Hepatic stellate cell (primary cell): ENCODE measurements at places on chromosomes 5 and 9.

DNA sequence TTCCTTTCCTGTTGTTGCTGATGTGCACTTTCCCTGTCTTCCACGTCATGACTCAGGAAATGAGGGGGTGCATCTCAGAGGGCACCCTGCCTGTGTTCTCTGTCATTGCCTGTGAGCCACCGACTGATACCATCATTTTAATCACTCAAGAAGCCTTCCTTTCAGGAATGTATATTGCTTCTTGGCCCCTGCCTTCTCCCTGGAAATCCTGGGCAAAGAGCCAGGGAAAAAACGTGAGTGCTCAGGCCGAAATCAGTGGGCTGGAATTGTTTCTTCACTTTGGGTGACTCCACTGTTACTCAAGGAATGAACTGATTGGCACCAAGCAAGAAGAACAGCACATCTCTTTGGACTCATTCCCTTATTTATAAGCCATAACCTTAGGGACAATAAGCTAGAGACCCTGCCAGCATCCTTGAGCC lies 126.1 kb downstream of the SNX18 start:
- peak; percentile 44 for DNase-seq

- DNase-seq: no peak
These were observed 74.7 kb upstream of the UNC5A start for GRCh38 chr5:176735383-176736265.

GRCh38 chr5:148684528-148684927 lies 30.2 kb upstream of the HTR4 start:
- no peak for DNase-seq

DNA sequence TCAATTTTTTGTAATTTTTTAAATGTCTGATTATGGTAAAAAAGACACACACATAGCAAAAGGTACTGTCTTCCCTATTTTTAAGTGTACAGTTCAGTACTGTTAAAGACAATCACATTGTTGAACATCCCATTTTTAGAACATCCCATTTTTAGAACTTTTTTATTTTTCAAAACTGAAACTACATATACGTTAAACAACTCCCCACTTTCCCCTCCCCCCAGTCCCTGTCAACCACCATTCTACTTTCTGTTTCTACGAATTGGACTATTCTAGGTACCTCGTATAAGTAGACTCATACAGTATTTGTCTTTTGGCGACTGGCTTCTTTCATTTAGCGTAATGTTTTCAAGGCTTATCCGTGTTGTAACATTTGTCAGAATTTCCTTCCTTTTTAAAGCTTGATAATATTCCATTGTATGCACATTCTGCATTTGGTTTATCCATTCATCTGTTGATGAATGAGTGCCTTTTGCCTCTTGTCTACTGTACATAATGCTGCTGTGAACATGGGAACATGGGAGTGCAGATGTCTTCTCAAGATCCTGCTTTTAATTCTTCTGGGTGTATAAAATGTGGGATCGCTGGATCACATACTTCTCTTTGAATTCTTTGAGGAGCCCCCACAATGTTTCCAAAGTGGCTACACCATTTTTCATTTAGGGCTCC lies 154.0 kb downstream of the PIK3R1 start:
- no peak for DNase-seq

- DNase-seq: no peak
These were observed 14.7 kb downstream of the MPDZ start for GRCh38 chr9:13264788-13265187.

DNA sequence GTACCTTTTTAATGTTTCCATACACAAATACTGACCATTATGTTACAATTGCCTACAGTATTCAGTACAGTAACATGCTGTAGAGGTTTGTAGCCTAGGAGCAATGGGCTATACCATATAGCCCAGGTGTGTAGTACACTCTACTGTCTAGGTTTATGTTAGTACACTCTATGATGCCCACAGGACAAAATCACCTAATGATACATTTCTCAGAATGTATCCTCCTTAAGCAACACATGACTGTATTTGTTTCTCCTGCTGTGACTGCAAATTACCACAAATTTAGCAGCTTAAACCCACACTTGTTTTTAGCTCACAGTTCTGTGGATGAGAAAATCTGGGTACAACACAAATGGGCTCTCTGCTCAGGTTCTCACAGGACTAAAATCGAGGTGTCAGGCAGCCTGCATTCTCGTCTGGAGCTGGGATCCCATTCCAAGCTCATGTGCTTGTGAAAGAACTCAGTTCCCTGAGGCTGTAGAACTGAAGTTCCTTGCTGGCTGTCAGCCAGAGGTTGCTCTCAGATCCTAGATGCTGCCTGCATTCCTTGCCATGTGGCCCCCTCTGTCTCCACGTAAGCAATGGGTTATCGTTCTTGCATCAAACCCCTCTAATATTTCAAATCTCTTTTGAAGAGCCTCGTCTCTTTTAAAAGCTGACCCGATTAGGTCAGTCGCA lies 38.6 kb upstream of the PIK3R1 start:
- DNase-seq: no peak

GRCh38 chr5:143837306-143837848 lies 25.4 kb downstream of the HMHB1 start:
- peak; percentile 25 for DNase-seq

DNA sequence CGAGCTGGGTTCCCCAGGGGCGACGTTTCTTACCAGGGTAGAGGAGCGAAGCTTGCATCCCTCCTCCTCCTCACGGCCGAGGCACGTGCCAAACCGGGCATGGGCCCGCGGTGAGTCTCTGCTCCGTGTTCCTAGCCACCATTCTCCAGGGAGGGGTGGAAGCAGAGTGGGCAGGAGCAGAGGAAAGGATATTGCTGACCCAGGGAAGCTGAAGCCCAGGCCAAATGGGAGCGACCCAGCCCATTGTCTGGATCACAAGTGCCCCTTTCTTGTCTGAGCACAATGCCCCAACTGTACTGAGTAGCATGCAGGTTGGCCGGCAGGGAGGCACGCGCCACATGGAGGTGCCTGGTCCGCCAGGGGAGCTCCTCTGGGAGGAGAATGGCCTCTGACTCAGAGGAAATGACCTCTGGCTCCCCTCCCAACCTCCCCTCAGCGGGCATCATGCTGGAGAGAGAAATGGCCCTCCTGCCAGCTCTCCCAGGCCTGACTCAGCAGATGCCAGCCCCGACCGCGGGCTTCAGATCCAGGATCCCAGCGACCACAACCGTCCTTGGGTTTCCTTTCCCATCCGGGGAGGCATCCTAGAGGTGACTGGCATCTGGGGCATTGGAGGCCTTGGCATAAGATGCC lies 1.1 kb downstream of the PRR7 start:
- DNase-seq: peak; percentile 72

DNA sequence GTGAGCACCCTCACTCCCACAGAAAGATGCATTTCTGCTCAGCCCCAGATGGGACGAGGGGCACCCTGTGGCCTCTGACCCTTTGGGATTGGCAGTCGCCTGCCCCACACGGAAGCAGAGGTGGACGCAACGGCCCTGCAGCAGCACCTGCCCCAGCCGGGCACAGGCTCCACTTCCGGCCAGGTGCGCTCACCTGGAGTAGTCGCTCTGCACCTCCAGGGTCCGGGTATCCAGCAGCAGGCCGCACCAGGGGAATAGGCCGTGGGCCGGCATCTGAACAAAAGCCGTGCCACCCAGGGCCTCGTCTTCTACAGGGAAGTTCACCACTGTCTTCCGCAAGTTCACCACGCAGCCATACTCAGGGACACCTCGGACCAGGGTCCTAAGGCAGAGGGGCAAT lies 30.7 kb downstream of the TERT start:
- DNase-seq: no peak

GRCh38 chr9:127778280-127779135 lies at the start of gene SH2D3C:
TSS of gene SH2D3C (minus strand) at chr9:127778666. CDS start at chr9:127778627, 39 bp downstream.
- no peak for DNase-seq

DNA sequence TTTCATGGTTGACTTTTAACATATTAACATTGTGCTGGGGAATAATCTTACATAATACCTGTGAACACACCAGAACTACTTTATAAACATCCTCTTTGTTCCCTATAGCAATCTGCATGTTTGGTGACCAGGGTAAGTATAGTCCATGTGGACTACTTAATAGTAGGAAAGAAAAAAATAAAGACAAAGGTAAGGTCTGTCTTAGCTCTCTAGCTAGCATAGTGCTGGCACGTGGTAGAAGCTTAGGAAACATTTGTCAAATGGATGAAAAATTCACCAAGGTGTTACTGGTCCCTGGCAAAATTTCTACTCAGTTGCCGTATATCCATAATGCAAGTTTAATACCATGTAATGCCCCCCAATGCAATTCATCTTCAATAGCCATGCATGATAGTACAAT lies 78.6 kb upstream of the ABCA1 start:
- no peak for DNase-seq

DNA sequence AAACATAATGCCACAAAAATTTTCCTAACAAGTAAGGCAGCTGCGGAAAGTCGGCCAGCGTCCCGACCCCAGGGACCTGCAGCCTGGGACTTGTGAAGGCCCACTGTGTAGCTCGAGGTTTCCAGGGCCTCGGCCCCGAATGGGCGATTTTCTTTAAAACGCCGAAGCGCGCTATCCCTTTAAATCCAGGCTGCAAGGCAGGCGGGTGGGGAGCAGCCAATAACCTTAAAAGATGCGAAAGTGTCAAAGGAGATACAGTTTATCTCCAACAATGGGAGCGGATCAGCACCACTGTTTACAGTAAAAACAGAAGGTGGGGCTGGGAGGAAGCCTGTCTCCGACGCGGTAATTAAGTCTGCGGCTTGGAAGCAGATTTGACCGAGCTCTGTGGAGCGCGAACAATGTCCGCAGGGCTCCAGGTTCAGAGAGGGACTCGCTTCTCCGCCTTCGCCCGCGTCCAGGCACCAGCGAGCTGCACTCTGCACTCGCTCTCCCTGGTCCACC lies 1.7 kb upstream of the ZSWIM6 start:
- peak; percentile 37 for DNase-seq

DNA sequence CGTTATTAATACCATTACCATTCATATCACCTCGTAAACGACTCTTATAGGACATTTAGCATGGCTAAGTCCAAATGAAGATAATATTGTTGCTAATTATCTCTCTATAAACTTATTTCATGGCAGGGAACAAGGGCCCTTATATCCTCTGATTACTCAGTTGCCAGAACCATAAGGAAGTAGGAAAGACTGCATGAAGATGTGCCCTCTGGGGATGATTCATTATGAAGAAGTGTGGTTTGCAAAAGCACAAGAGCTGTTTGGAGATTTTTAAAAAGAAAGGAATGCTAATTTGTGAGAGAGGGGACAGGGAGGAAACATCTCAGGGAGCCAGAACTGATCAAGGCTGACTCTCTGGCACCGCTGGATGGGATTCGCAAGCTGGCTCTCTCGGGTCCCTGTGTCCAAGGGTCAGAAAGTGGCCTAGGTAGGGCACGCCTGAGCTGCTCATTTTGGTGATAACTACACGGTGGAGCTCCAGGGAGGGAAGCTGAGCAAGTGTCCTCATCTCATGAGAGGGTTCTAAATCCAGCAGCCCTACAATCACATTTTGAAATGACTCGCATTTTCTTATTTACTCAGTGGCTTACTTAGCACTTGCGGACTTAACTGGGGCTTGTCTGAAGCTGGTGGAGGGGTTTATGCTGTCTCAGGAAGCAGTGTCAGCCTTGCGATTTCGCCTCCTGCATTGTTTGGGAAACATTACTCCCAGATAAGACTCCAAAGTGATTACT lies 136.8 kb downstream of the C5orf15 start:
- no peak for DNase-seq

- DNase-seq: no peak
These were observed 456.0 kb downstream of the RAB3C start for GRCh38 chr5:59038798-59039295.

DNA sequence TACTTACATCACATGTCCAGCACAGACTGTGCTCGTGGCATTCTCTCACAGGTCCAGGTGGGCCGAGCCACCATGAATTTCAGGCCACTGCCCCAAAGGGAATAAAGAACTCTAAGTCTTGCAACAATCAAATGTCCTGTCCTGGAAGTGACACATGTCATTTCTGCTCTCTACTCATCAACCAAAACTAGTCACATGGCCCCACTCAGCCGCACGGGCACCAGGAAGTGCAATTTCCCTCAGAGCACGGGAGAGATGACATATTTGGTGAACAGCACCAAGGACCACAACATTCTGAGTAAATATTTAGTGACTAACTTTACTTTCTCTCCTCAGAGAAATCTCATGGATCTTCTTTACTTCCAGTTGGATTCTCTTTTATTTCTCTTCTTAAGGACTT lies 131.1 kb upstream of the TUT7 start:
- DNase-seq: no peak

GRCh38 chr5:109399092-109399759 lies 10.5 kb downstream of the PJA2 start:
- DNase-seq: no peak

DNA sequence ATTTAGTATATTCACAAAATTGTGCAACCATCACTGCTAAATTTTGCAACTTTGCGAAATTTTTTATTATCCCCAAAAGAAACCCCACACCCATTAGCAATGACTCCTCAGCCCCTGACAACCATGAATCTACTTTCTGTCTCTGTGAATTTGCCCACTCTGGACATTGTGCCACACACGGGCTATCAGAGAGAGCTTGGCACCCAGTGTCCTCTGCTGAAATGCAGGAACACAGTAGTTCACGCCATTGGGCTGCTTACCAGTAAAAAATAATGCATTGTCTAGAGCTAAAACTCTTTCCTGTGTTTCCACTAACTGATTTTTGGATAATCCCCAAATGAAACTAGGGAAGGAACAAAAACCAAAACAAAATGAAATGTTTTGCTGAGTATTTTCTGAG lies 60.0 kb downstream of the HRH2 start:
- no peak for DNase-seq

GRCh38 chr5:124054564-124054963 lies 542.6 kb downstream of the CSNK1G3 start:
- no peak for DNase-seq

DNA sequence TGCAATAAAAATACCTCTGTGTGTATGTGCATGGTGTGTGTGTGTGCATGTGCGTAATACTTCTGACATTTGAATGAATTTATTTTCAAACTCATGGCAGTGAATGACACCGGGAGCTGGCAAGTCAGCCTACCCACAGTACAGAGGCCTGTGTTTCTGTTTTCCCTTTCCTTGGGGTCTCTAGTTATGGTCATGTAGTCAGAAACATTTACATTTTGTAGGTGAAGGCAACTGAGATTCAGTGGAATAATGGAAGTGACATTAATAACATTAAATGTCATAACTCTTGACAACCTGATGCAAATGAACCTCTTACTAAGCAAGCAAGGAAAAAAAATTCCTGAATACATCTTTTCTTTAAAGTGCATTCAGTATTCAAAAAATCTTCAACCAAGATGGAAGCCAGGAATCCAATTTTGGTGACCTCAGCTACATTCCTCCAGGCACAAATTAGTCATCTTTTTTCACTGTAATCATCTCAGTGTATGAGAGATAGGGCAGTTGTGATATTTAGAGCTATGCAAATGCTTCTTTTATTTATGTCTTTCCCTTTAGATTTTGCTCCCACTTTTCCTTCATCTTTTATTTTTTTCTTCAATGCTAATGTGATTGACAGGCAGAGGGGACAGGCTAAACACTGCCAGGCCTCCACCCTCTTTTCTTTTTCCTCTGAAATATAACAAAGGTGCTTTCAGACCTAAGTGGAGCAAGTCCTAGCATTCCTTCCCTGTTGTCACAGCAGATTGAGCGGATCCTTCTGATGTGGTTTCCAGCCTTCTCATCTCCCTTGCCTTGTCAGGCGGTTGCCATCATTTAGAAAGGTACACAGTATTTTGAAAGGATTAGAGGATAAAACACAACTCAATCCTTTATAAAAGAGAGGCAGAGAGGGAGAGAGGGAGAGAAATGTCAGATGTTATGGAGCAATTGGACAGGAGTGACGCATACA lies 569.8 kb upstream of the ADAMTS16 start:
- no peak for DNase-seq
